ENCODE measurements at places on chromosomes 16 and 17.

DNA sequence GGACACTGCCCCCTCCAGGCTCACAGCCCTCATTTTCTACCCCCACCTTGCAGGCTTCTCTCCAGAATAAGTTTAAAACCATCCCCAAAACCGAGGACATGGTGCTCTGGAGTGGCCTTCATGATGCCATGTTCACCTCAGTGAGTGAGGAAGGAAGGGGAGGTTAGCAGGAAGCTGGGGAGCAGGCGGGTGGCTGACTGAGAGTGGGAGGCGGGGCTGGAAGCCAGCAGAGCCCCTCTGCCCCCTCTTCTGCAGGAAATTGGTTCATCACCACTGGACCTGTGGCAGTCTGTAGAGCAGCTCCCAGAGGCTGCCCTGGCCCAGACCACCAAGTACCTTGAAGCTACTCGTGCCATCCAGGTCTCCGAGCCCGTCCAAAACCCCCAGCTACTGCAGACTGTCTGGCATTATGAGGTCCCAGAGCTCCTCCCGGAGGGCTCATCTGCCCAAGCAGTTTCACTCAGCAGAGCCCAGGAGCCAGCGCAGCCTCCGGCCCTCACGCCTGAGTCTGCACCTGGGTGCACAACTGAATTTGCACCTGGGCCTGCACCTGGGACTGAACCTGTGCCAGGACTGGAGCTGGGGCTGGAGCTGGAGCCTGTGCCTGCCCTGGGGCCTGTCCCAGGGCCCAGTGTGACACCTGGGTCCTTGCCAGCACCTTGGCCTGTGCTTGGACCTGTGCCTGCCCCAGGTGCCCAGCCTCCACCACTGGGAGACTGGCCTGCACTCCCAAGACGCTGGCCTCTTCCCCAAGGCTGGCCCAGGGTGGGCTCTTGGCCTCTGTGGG, 19.0 kb downstream of the C16orf96 start:
- no peak for DNase-seq

GRCh38 chr16:80993834-80994233, 12.9 kb downstream of the CMC2 start:
- no peak for DNase-seq

DNA sequence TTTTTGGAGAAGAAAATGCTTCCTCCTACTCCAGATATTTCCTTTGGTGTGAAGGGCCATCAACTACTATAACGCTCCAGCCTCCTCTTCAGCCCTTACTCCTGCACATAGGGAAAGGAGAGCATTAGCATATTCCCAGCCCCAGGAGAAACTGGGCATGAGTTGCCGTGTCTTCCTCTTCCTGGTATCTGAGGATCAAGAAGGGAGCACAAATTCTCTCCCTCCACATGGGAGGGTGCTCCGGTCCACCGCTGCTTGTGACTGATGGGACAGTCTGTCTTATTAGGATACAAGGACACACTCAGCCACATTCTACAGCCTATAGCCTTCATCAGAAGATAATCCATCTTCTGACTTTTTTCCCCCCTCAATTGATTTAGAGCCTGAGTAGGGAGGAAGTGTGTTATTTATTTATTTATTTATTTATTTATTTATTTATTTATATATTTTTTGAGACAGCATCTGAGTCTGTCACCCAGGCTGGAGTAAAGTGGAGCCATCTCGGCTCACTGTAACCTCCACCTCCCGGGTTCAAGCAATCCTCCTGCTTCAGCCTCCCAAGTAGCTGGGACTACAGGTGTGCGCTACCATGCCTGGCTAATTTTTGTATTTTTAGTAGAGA, 16.6 kb upstream of the CYB5B start:
- DNase-seq: no peak

DNA sequence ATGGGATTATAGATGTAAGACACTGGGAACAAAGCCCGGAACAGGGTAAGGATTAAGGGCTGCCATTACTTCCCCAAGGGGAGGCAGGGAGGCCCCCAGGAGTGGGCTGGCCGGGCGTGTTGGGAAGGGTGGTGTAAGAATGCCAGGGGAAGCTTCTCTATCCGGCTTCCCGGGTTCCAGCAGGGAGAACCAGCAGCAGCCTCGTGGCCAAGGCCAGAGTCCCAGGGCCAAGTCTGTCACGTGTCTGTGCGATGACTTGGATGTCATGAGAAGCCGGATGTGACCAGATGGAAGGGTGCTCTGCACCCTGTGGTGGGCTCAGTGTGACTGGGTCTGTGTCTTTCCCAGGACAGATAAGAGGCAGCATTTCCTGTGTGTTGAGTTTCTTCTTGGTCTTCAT, 52.1 kb downstream of the SCNN1B start:
- DNase-seq: no peak
